NK-92 treated with Interleukin-12 subunit alpha and Interleukin-12 subunit beta, amount 100 ng/mL, for 24 hours (cell line): ENCODE measurements at places on chromosomes 1 and 21.

DNA sequence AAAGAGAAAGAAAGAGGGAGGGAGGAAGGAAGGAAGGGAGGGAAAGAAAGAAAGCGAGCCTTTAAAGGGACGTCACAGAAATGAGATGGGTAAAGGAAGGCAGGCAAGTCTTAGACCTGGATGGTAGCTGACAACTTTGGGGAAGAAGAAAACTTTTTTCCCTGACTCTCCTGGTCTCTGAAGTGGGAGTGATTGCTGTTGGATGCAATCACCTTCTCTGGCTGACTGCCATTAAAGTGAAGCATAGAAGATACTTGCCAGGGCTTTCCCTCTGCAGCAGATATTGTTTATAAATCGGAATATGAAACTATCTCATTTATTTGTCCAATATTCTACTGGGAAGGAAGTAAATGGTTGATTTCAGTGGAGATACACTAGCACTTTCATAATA is 27.0 kb downstream of the VCAM1 start:
- no peak for DNase-seq

DNA sequence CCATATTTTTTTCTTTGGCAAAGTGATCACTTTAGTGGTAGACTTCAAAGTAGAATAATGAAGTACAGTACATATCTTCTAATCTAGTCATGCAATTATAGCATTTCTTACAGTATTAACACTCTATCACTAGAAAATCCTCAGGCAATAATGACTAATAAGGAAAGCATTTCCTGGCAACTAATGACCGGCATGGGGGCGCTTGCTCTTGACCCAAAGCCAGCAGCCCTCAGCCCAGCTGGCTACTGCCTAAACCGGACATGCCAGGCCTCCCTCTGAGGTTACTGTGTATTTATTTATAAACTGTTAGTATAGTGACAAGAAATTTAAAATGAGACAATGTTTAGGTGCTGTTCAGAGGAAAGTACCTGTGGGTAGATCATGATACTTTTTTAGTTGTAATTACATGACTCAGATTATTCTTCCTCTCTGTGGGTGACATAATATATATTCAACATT is 633.8 kb downstream of the PTPRC start:
- DNase-seq, result no peak

- no peak for DNase-seq
Measured at GRCh38 chr1:200099040-200099439, 71.5 kb downstream of the NR5A2 start.

DNA sequence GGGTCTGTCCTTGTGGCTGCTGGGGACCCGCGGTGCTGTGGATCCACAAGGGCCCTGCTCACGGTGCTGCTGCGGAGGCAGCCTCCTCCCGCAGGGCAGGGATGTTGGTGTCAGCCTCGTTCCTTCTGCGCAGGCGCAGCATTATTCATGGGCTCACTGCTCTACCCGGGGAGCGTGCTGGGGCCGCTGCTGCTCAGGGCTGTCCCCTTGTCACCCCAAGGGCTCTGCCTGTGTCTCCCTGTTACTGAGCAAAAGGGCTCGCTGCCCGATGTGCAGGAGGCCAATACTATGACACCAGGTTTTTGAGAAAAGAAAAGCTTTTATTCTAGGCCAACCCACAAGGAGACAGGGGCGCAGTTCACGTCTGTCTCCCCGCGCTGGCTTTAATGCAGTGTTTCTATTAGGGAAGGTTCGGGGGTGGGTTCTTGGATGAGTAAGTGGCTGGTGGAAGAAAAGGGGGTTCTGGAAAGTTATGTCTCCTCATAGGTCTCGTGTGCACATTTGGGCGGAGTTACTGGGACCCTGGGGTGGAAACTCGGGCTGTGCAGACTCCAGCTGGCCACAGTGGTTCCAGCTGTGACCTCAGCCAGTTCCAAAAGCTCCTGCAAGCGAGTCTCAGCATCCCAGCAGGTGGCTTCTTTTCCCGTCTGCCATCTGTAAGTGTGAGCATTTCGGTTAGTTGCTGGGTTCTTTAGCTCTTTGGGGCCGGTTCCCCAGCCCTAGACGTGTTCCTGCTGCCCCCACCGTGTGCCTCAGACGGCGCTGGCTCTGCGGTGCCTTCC is 40.8 kb upstream of the LRRC3 start:
- no peak for DNase-seq

- DNase-seq, result no peak
Measured at GRCh38 chr1:20949871-20950590, 162.9 kb upstream of the HP1BP3 start.

- DNase-seq, result no peak
Measured at GRCh38 chr1:88883156-88883555, 8.2 kb downstream of the GTF2B start.

GRCh38 chr1:61289232-61290098 is 207.1 kb downstream of the NFIA start:
- no peak for DNase-seq

DNA sequence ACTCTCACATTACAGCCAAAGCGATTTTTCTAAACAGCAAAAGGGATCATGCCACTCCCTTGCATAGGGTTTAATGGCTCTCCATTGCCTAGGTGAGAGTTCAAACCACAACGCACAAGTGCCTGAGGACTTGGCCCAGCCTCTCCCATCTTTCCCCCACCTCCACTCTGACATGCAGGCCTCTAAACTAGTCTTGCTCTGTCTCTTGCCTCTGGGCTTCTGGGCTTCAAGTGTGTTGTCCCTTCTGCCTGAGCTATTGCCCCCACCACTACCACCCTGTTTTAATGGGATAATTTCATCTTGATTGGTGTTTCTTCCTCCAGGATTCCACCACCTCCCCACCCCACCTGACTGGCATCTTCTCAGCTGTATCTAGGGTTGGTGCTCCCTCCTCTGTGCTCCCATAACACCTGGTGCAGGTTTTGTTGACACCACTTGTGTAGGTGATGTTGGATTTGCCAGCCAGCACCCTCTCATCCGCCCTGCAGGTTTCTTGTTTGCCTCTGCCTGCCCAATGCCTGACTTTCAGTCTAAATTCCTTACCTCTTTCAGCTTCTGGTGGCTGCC is 2.7 kb upstream of the ZBTB21 start:
- DNase-seq, result no peak

GRCh38 chr1:9628541-9629444 is 22.7 kb upstream of the PIK3CD start:
- DNase-seq, result peak; percentile 82

GRCh38 chr1:214102907-214103306 is 115.1 kb downstream of the PROX1 start:
- no peak for DNase-seq

- DNase-seq, result no peak
Measured at GRCh38 chr1:171868217-171868803, 27.0 kb downstream of the DNM3 start.
